ENCODE measurements at places on chromosomes 1 and 21. TPM values are rescaled to one million over a fixed set of nuclear protein-coding genes. Genes with fewer than 3 reads are reported as not detected.

- no peak for DNase-seq
These were observed 10.6 kb downstream of the PGM1 start for GRCh38 chr1:63603810-63604209.

DNA sequence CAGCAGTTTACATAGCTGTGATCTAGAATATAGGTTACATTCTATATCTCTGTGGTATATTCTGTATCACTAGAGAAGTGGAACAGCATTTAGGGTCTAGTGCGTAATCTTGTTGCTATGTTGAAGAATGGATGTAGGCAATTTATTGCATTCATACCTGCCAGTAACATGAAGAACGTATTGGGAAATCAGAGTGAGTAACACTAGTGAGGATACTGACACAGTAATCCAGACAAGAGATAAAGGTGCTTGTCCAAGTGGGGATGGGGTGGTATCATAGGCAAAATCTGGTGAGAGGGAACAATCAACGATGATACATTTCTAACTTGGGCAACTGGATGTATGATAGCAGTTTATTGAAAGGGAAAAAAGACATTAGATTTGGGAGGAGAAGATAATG, 9.8 kb downstream of the PPP2R5A start:
- DNase-seq = no peak

KTI12 gene
- 23.2 TPM for total RNA-seq

GBP5 gene
- total RNA-seq = 132 TPM
